ENCODE measurements at places on chromosomes 2 and 18.

GRCh38 chr2:223652122-223652521 is 50.0 kb upstream of the SCG2 start:
- no peak for DNase-seq

DNA sequence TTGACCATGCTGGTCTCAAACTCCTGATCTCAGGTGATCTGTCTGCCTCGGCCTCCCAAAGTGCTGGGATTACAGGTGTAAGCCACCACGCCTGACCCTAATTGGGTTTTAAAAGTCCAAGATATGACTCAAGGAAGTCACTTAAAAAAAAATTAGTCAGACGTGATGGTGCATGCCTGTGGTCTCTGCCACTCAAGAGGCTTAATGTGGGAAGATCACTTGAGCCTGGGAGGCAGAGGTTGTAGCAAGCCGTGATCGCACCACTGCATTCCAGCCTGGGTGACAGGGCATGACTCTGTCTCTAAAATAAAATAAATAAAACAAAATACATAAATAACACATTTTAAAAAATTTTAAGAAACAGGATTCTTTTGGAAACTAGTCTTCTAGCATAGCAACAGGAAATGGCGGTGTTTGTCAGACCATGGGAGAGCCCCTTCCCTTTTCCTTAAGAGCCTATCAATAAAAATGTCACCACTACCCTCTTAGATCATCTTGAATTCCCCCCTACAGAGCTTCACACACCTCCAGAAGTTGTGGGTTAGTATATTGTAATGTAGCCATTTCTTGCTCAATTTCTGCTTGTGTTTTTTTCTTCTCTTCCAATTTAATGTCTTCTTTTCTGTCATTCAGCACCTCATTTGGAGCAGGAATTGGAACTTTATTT is 20.1 kb downstream of the SFT2D3 start:
- DNase-seq = no peak

- DNase-seq = no peak
These were observed 104.7 kb upstream of the UBXN4 start for GRCh38 chr2:135636982-135637381.

GRCh38 chr2:11750917-11751316 is 4.5 kb downstream of the LPIN1 start:
- DNase-seq = no peak

DNA sequence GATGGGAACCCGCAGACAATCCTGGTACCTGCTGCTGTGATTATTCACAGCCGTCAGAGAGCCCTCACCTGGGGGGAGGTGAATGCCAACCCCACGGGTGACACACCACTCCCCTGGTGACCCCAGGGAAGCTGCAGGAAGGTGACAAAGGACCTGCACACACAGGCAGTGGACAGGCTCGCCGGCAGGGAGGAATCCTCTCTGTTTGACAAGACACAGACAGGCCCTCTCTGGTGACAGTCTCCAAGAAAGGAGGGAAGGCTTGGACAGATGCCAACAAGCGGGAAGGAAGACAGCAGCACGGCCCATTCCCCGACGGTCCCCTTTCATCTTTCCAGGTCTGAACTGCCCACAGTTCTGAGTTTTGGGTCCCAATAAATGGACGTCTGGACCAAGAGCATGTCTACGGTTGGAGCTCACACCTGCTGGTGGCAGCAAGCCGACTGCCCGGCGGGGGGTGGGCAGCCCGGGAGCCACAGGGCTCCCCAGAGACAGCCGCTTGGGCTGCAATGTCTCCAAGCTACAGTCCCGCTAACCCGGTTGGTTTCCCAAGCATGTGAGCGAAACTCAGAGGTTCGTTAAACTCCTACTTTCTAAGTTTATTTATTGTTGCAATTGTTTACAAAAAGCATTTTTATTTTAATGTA is 31.8 kb downstream of the HDAC4 start:
- no peak for DNase-seq

DNA sequence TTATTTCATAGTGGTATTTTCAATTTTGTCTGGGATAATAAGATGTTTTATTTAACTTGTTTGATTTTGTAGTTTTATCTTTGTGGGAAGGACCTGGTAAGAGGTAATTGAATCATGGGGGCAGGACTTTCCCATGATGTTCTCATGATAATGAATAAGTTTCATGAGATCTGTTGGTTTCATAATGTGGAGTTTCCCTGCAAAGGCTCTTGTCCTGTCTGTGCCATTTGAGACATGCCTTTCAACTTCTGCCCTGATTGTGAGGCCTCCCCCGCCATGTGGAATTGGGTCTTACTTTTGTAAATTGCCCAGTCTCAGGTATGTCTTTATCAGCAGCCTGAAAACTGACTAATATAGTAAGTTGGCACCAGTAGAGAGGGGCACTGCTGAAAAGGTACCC is 77.8 kb upstream of the ARHGAP15 start:
- DNase-seq = no peak

- no peak for DNase-seq
These were observed 73.7 kb upstream of the DNAJC10 start for GRCh38 chr2:182642328-182642727.

GRCh38 chr2:135530313-135531230 is at the start of gene ZRANB3:
Gene ZRANB3, minus strand, starts transcription at chr2:135531218.
- DNase-seq = peak; percentile 97

GRCh38 chr2:165957030-165957675 is 3.6 kb upstream of the TTC21B start:
- no peak for DNase-seq

- DNase-seq = peak; percentile 41
These were observed 441.8 kb downstream of the ZEB2 start for GRCh38 chr2:144078106-144078505.

- DNase-seq = no peak
These were observed 75.0 kb upstream of the BZW1 start for GRCh38 chr2:200736646-200737274.

- DNase-seq = no peak
These were observed 69.3 kb downstream of the NEDD4L start for GRCh38 chr18:58113337-58113736.

GRCh38 chr2:37688771-37689468 is 17.5 kb upstream of the CDC42EP3 start:
- no peak for DNase-seq

GRCh38 chr2:240579771-240580614 is 6.5 kb upstream of the CAPN10 start:
- DNase-seq = no peak

- no peak for DNase-seq
These were observed 212.3 kb downstream of the CYP26B1 start for GRCh38 chr2:71935262-71935848.
